Activated naive CD4-positive, alpha-beta T cell treated with anti-CD3 and anti-CD28 coated beads, Interleukin-2, amount 10 ng/mL, durations not matched to agents 7 days and 5 days (primary cell): ENCODE measurements at places on chromosomes 1 and 21.

DNA sequence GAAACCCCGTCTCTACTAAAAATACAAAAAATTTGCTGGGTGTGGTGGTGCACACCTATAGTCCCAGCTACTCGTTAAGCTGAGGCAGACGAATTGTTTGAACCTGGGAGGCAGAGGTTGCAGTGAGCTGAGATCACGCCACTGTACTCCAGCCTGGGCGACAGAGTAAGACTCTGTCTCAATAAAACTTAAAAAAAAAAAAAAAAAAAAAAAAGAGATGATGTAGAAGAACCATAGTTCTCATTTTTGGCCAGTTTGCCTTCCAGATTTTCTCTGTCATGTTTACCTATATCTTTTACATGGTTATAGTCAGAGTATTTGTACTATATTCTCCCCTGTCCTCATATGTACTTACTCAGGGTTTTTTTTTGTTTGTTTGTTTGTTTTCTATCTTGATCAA lies 53.6 kb downstream of the UCK2 start:
- no peak for DNase-seq

GRCh38 chr1:160400646-160401486 lies 502 bp downstream of the VANGL2 start:
- no peak for DNase-seq

GRCh38 chr1:22344329-22344630 lies 107.4 kb upstream of the ZBTB40 start:
- no peak for DNase-seq

- DNase-seq: peak; percentile 73
These were observed 9.0 kb downstream of the C1orf105 start for GRCh38 chr1:172429331-172430127.

DNA sequence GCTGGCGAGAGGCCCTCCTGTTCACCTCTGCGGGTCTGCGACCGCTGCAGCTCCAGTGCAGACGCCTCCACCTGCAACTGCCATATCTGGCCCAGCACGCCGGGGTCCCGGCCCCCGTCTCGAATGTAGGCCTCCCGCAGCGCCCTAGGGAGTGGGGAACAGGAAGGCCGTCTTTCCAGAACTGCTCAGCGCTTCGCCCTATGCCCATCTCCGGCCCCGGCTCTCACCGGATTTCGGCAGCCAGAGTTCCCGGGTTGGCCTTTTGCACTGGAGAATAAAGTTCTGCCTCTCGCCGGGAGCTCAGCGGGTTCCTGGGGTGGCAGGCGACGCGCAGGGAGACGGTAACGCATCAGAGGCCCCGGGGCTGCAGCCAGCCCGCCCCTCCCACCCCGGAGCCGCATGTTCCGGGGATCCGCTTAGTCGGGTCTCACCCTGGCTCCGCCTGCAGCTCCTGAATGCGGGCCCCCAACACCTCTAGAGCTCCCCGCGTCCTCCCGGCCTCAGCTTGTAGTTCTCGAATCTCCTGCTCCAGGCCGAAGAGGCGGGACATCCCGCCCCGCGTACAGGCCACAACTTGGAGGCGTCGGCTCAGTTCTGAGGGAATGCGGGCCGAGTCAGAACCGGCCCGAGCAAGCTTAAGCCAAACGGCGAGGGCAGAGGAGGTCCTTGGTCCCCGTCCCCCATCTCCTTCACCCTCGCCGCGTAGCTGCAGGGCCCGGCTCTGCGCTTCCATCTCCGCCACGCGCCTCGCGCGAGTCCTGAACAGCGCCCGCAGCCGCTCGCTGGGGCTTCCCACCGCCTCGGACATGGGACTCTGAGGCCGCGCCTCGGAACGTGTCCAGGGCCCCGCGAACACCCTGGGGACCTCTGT lies 1.1 kb downstream of the CCDC17 start:
- DNase-seq: no peak

- DNase-seq: no peak
These were observed 85.6 kb upstream of the KCNA3 start for GRCh38 chr1:110760321-110760720.

- DNase-seq: no peak
These were observed 64.3 kb upstream of the RAVER2 start for GRCh38 chr1:64680599-64680998.

- no peak for DNase-seq
These were observed 4.0 kb upstream of the CEP350 start for GRCh38 chr1:179950651-179951050.

- no peak for DNase-seq
These were observed 356.8 kb downstream of the LMO4 start for GRCh38 chr1:87685311-87686135.

DNA sequence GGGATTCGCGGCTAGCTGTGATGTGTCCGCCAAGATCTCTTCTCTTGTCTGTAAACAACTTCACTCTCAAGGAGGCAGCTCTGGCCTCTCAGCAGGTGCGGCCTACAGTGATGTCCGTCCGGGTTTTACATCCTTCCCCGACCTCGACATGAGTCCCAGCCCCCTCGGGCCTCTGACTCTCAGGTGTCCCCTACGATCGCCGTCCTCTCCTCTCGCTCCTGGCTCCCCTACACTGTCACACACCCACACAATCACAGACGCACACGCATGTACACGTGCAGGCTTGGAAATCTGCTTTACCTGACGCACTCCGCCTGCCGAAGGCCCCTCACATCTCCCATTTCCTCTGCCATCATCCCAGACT lies 797 bp upstream of the RSPH1 start:
- no peak for DNase-seq
